ENCODE measurements at places on chromosomes 7 and 10. TPM values are rescaled to one million over a fixed set of nuclear protein-coding genes. Genes with fewer than 3 reads are reported as not detected.

DNA sequence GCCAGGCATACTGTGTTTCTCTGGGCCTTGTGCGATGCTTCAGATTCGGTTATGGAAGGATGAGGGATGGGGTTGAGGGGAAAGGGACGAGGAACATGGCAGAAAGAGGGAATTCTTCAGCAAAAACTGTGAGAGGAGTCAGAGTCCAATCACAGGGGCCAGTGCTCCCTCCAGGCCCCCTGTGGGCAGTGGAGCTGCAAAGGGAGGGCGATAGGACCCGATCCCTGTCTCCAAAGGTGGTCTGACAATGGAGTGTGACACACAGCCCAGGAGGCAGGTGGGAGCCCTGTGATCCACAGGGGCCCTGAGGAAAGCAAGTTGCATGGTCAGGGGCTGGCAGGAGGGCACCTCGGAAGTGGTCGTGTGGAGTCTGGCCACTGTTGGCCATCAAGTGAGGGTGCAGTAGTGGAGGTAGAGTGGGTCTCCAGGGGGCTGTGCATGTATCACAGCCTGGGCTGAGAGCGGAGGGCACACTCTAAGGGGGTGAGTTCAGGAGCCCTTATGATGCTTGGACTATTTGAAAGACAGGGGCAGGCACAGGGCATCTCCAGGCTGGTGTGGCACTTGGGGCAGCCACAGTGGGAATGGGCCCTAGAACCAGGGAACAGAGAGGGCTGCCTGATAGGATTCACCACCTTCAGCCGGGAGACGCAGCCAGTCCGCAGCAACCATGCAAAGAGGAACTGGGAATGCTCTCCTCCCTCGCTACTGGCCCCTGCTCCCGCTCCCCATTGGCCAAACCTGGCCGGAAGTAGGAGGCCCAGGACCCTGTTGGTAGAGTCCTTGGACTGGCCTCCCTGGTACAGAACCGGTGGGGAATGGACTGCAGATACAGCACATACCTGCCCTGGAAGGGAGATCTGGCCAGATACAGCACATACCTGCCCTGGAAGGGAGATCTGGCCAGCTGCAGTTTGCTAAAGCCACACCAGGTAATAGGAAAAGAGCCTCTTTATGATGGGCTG, 115.9 kb downstream of the ADCY1 start:
- no peak for DNase-seq

Gene ZNF786
- 2.6 TPM for polyA plus RNA-seq

GRCh38 chr7:136030867-136031318, 53.7 kb upstream of the MTPN start:
- no peak for DNase-seq

- no peak for DNase-seq
These were observed 29.1 kb upstream of the EPC1 start for GRCh38 chr10:32376097-32376496.

DNA sequence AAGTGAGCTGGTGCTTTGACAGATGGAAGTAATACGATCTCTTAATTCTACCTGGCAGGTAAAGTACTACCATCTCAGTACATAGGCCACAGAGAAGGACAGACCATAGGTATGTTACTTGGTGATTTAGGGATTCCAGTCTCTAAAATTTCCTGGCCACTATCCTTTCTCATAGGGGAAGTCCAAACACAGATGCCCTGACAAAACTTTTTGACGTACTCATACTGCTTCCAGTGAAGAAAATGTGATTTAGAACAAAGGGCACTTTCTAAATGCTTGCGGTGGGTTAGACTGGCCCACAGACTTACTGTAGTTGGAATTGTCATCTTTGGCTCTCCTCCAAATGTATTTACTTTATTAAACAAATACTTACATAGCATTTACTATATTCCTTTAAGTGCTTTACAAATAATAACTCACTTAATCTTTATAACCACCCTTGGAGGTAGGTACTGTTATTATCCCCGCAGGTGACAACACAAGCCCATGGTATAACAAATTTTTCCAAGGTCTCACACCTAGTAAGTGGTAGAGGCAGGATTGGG, 3.0 kb downstream of the PI4K2A start:
- no peak for DNase-seq

Gene EN2
- not detected for polyA plus RNA-seq

Gene GNAI1
- 41.9 TPM for polyA plus RNA-seq

All from kidney (tissue), 22 donors.